ENCODE measurements at places on chromosomes 4 and X.

GRCh38 chr4:68272380-68272779 is 26.9 kb upstream of the TMPRSS11B start:
- DNase-seq, result no peak

DNA sequence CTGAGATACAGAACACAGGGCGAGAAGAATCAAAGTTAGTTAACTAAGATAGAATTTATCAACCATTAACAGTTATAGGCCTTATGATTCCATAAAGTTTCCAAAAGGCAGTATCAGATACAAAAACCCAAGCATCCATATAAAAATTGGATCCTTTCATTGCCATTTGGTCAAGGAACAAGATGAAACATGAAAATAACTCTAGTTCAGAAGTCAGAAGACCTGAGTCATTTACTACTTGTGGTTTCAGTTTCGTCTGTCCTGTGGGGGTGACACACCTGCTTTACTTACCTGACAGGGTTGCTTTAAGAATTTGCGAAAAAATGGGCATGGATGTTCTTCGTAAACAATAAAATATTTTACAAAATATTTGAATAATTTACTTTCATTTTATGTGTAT is 130.8 kb downstream of the ANAPC10 start:
- no peak for DNase-seq

DNA sequence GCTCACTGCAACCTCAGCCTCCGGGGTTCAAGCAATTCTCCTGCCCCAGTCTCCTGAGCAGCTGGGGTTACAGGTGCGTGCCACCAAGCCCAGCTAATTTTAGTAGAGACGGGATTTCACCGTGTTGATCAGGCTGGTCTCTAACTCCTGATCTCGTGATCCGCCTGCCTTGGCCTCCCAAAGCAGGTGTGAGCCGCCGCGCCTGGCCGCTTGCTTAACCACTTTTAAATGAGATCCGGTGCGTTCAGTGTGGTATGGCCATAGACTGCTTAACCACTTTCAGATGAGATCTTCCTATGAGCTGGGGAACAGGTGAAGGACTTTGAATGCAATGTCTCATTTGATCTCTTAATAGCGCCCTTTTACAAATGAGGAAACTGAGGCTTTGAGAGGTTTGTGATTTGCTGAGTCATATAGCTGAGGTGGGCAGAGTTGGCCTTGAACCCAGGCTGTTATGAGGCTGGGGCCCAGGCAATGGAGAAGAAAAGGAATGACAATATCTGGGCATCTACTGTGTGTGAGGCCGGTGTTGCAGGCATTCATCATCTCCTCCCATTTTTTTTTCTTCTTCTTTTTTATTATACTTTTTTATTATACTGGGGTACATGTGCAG is 41.9 kb upstream of the NSG1 start:
- no peak for DNase-seq

GRCh38 chr4:105241451-105241850 is 94.8 kb downstream of the TET2 start:
- no peak for DNase-seq

GRCh38 chr4:120331486-120332370 is 265.1 kb upstream of the MAD2L1 start:
- no peak for DNase-seq

GRCh38 chr4:53511014-53511413 is 80.3 kb downstream of the LNX1 start:
- DNase-seq, result no peak

DNA sequence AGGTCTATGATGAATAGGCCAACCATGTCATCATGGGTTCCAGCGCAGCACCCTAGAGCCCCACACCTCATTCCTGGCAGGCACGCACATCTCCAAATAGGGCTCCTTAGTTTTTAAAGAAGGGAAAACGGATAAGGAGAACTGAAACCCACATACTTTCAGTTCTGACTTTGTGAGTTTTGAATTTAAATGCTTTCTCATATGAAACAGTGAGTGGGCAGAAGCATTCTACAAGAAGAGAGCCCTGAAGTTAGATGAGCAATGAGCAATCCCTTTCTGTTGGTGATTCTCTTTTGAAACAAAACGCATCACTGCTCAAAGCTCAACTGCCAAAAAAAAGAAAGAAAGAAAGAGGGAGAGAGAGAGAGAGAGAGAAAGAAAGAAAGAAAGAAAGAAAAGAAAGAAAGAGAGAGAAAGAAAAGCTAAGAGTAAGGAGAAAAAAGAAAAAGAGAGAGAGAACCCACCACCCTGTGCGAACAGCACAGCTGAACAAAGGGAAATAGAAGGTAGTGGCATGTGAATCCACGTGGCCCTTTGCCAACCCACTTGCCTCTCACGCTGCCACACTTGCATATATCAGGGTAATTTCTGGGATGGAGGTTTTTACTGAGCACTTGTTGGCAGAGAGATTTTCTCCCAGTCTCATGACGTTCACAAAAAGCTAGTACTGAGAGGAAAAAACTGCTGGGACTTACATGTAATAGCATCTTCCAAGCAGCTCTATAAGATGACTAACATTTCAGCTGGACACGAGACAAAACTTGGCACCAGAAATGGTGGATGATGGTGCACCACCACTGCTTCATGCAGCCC is 31.0 kb downstream of the TMSB4X start:
- DNase-seq, result no peak

- DNase-seq, result no peak
Observed at GRCh38 chr4:18690291-18690955, 668.9 kb upstream of the LCORL start.

DNA sequence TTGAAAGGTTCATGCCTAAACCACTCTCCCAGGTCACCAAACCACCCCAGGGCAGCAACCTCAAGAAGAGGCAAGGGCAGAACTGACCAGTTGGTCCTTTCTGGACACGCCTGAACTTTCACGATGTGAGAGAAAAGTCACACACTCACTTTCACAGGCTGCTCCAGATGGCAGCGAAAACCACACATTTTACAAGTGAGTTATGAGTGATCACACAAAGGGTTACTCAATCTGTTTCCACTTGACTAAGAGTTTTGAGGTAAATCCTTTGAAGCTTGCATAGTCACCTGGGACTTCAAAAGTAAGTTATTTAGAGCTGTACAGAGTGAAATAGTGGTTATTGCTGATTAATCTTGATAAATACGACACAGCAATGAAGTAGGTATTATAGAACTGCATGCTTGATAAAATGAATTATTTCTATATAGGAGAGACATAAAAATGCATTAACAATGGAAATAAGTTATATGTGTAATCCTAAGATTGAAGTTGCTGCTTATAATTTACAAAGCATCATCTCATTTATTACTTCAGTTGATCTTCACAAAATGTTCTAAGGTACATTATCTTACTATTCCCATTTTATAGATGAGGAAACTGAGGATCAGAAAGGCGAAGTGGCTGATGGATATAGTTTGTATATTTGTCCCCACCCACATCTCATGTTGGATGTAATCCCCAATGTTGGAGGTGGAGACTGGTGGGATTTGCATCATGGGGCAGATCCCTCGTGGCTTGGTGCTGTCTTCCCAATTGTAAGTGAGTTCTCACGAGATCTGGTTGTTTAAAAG is 103.0 kb upstream of the KLF3 start:
- no peak for DNase-seq

- DNase-seq, result no peak
Observed at GRCh38 chr4:184252136-184253071, 34.7 kb upstream of the ENPP6 start.

GRCh38 chrX:44244008-44244407 is 99.5 kb downstream of the EFHC2 start:
- DNase-seq, result no peak

DNA sequence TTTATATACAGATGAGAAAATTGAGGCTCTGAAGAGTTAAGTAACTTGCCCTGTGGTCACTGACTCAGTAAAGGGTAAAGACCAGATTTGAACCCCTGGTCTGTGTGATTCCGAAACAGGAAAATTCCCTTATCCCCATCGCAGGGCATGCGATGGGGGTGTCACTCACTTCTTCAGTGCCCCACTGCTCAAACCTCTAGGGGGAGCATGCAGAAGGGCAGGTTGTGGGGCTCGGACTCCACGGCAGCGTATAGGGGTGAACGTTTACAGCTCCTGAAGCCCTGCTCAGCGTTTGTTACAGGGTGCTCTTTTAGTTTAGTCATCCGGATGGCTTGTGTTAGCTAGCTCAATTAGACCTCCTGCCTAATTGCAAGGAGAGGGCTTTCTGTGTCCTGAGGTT is 3.7 kb upstream of the EXOC1 start:
- DNase-seq, result no peak

GRCh38 chr4:161642708-161643107 is 521.1 kb downstream of the FSTL5 start:
- no peak for DNase-seq

- DNase-seq, result no peak
Observed at GRCh38 chrX:87636533-87636932, 118.9 kb downstream of the KLHL4 start.

DNA sequence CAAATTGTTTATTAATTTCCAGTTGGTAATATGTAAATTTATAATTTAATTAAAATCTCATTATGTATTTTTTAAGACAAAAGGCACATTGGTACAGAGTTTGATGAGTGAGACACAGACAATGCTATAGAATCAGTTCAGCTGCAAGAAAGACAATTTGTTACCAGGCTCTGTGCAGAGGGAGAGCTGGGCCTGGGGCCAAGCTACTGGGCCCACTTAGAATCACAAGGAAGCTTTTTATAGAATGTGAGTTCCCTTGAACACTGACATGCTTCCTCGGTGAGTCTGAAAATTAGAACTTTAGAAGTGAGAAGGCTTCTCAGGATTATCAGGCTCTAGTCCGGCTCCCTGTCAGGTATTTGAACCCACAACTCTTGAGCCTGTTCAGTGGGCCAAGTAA is 129.0 kb downstream of the AFF2 start:
- DNase-seq, result no peak

GRCh38 chr4:182137343-182137742 is 105.9 kb upstream of the TENM3 start:
- no peak for DNase-seq

DNA sequence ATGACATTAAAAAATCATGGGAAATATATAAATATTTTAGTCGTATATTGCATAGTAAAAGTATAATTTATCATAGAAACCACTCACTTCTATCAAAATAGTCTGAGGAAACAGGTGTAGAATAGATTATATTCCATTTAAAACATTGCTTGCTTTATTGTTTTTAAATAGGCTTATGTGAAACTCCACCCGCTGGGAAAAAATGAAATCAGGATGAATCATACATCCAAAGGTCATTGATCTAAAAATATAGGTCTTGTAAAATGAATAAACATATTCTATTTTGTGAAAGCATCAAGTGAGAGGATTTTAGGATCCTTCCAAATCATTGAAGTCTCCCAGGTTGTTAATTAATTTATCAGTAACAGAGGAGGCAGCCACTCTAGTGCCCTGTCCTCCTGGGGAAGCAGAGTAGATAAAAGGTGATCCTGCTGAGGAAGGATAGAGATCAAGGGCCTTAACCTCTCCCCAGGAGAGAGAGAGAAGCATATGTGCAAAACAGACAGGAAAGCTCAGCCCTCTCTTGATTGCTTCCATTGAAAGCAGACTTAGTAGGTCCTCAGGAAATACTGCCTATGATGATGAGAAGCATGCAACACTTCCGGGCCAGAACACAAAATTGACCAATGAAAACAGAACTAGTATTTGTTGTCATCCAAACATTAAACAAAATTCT is 96.8 kb upstream of the MAP9 start:
- no peak for DNase-seq

DNA sequence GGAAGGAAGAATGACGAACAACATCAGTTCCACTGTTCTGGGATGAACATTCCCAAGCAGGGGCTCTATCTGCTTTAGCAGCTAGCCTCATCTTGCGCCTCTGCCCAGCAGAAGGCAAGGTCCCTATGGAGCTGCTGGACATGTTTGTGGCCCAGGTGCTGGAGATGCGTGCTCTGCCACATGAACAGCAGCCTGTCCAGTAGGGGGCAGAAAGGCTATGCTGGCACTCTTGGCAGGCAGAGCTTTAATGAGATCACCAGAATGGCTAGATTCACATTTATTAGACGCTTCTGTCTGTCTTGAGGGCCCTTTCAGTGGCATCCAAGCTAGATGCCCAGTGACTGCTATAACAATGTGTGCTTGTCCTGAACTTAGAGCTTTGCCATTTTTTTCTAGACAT is 1826.0 kb downstream of the STIM2 start:
- DNase-seq, result no peak

- no peak for DNase-seq
Observed at GRCh38 chr4:91887926-91888325, 415.8 kb upstream of the GRID2 start.

DNA sequence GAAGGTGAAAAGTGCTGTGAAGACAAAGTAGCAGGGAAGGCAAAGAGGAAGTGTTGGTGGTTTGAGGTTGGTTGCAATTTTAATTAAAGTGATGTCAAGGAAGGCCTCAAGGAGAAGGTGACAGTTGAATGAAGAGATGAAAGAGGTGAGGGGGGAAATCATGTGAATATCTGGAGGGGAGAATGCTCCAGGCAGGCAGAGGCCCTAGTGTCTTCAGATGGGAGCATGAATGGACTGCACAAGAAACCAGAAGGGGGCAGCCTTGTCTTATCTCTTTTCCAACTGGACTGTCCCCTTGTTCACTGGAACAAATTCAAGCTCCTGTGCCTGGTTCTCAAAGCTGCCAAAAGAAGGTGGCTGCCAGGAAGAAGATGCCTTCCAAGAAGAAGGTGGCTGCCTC is 68.4 kb downstream of the MAOB start:
- DNase-seq, result no peak

GRCh38 chrX:110414273-110414672 is 55.6 kb downstream of the RTL9 start:
- no peak for DNase-seq

DNA sequence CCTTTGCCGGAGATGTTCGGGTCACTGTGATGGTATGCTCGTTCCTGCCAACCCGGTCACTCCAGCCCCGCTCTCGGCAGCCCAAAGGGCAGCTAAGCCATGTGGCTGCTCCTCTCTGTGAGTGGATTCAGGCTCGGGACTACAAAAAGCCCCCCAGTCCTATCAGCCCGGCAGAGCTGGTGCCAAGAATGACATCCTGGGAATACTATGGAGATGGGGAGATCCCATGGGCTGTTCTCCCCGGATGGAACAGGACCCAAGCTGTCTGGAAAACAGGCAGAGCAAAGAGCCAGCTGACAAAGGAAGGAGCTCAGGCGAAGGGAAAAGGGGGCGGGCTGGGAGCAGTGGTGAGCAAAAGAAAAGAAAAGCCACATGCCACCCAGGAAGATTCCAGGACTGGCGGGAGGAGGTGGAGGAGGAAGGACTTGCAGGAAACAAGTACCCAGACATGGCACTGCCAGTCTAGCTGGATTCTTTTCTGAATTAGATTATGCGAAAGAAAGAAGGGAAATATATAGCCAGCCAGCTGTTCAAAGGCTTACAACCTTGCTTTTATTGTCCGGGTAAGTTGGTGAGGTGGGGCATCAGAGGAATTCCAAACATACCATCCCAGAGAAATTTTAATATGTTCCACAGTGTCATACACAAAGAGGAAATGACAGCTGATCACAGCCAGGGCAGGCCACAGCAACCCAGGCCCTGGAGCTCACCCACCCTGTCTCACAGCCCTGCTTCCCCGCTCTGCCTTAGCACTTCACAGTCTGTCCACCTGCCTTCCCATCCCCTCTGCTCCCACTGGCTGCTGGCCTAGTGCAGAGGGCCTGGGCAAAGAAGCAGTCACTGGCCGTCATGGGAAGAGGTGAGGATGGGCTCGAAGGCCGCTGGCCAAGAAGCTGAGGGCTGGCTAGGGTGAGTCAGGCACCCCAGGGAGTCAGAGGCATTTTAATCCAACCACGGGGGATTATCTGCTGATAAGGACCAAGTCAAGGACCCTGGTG is 3.4 kb downstream of the NDP start:
- no peak for DNase-seq

All from GF-D8 (cell line).